ENCODE measurements at places on chromosomes 16 and 17.

DNA sequence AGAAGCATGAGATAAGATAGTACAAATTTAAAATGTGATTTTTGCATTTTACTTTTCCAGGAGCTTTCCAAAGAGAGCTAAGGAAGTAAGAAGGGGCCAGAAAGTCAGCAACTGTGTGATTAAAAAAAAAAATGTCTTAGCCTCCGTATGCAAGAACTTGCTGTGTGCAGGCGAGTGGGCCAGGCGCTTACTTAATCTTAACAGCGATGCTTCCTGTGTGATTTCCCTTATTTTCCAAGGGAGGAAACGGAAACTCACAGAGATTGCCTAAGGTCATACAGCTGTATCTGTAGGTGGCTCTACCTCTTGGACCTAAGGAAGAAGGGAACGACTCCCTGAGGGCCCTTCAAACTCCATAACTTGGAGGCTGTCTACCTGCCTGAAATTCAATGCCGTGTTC is 11.1 kb downstream of the HS3ST3B1 start:
- DNase-seq: no peak

DNA sequence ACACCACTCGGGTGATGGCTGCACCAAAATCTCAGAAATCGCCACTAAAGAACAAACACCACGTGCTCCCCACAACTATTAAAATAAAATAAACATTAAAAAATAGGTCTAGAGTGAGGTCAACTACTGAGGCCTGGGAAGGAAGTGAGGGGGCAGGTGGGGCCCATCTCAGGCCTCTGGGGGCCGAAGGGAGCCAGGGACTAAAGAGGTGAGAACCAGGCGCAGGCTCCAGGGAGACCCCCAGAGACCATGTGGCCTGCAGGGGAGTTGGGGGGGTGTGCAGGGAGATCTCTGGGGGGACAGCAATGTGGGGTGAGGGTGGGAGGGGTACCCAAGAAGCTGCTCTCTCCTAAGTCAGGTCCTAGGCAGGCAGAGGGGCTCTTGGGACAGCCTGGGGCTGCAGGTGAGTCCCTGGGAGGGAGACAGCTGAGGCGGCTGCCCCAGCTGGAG is 111.3 kb upstream of the SMURF2 start:
- DNase-seq: no peak

DNA sequence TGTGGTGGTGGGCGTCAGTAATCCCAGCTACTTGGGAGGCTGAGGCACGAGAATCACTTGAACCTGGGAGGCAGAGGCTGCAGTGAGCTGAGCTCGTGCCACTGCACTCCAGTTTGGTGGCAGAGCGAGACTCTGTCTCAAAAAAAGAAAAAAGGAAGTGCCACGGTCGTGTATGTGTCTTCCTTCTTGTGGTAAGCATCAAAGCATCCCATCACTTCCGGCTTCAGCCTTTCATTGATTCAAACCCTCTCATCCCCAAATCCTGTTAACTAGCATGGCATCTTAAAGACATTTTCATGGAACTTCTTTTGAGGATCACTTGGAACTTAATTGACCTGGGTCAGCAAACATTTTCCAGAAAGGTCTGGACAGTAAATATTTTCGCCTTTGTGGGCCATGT is 126.2 kb downstream of the CPPED1 start:
- no peak for DNase-seq

GRCh38 chr17:3870871-3871306 is 22.0 kb downstream of the CAMKK1 start:
- no peak for DNase-seq

DNA sequence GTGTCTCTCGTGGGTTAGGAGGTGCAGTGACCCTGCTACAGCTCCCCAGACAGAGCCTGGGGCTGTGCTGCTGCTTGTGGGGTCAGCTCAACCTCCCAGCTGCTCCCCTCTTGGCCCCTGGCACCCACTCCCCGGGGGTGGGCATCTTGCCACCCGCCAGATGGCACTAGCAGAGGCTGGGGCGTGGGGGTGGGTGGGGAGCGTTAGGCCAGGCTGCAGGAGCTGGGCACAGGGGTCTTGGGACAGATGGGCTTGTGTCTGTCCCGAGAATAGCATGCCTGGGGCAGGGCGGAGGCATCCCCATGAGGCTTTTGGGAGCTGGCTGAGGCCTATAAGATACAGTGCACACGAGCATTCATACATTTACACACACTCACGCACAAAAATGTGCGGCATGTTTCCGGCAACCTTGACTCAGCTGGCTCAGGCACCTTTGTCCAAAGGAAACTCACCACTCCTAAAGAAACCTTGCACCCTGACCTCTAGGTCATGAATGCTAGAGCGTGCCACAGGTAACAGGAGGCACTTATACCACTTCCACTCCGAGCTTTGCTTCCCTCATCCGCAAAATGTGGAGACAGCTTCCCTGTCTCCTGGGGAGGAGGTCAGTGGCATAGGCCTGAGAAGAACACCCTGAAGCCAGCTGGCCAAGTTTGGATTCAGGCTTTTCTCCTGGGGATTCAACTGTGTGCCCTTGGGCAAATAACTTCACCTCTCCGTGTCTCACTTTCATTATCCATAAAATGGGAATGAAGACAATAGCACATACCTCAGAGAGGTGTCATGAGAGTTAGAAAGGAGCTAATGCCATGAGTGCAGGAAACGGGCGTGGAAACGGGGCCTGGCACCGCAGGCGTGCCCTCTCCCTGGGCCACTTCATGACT is 78.9 kb upstream of the LHX1 start:
- DNase-seq: no peak

- DNase-seq: no peak
Measured at GRCh38 chr17:9958586-9959281, 53.7 kb upstream of the RCVRN start.

DNA sequence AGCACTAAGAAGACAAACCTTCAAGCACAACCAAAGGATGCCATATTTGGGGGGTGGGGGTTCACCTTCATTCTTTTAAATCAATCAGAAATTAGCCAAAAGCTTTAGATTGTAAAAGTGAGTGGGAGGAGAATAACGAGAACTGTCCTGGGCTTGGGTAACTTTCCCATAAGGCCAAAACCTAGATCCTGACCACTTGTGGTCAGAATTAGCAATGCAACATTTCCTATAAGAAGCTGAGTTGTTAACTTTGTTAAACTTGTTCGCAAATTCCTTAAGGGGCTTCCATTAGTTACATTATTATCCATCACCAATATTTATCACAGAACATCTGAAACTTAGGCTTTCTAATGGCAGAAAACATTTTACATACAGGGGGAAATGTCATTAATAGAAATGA is 25.1 kb downstream of the STAT5B start:
- peak; percentile 20 for DNase-seq

GRCh38 chr17:36647636-36648035 is 46.3 kb downstream of the MRM1 start:
- no peak for DNase-seq

DNA sequence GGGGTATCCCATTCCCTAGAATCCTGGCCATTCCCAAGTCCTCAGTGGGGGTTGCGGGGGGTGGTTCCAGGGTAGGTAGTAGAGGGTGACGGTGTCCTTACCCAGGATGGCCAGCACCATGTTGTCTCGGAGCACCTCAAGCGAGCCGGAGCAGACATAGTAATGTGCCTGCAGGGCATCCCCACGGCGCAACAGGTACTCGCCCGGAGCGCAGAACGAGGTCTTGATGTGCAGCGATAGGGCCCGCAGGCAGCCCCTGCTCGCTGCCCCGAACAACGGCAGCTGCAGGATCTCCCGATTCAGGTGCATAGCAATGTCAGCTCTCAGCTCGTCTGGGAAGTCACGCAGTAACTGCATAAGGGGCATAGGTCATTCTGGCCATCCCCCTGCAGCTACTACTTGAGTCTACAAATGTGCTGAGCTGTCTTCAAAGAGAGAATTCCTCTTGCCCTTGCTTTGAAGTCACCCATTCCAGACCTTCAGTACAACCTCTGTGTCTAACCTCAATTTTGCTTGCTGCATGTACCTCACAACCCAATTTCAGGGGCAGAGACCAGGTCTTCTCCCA is 11.5 kb upstream of the RAB5C start:
- no peak for DNase-seq

DNA sequence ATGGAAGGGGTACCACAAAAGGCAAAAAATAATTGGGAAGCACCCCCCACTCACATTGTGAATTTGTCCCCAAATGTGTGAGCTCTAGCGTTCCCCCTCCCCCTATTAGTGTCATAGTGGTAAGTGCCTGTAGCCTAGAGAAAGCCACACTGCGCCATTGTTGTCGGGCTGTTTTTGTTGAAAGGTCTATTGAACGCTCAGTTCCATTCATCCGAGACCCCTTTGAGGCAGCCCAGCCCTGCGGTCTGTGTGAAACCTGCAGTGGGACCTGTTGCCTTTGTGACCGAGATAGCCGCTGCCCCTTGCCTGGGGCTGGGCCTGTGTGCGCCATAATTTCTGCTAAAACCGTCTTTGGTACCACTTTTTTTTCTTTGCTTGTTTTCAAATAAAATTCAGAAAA is 3.0 kb downstream of the JPT2 start:
- no peak for DNase-seq

DNA sequence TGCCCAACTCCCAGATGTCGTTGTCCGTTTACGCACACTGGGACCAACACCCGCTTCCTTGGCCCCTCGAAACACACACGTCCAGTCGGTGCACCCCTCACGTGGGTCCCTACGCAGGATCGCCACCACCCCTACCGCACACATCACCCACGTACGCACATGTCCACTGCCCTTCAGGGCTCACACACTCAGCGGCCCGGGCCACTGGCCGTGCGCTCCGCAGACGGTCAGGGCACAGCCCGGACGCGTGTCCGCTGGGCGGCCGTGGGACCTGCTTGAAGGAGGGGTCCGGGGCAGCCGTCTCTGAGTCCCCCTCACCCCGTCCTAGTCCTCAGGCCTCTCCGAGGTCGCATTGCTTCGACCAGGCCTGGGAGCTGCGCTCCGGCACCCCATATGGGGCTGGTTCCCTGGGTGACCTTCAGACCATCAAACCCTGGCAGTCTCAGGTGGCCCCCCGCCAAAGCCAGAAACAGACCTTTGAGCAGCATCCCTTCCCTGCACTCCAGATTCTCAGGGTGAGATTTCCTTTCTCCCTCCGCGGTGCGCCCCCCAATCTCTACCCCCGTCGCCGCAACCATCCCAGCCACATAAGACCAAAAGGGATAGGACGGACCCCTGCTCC is 914 bp upstream of the GPRC5B start:
- no peak for DNase-seq

GRCh38 chr16:78462288-78463208 is 363.1 kb downstream of the WWOX start:
- DNase-seq: no peak

DNA sequence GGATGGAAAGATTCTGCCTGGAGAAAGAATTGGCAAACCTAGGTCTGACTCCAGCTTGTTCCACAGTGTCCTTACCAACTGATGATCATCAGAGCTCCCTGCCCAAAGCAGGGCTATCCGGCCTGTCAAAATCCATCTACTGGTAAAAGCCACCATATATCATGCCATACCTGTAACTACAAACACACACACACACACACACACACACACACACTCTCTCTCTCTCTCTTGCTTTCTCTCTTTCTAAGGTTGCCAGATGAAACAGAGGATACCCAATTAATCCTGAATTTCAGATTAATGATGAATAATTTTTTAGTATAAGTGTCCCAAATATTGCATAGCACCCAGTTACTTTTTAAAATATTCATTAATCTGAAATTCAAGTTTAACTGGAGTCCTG is 1.5 kb upstream of the MMP28 start:
- DNase-seq: no peak

DNA sequence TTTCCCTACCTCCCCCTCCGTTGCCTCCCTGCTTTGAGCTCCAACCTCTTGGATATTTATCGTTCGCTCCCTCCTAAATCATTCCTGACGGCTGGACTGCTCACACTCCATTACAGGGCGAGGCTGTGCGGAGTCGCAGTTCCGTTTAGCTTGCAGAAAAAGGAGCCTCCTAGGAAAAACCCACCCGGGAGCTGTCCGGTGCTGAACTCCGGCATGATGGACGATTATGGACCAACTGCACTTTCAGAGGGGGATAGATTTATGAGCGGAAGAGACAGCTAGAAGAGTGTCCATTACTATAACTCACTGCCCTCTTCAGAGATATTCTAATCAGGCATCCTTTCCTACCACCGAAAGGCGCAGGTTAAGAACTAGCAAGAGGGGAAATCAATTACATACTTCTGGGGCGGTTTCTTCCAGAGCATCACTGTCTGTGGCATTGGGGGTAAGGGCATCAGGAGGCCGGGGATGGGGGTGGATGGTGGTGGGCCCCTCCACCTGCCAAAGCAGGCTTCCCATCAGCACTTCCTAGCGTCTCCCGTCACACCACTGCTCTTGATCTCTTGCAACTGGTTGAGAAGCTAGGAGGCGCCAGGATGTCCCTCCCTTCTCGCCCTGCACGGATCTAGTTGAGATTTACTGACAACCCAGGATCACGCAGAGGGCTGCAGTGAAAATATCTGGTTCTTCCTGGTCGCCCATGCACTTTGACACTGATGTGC is 251.2 kb downstream of the ENGASE start:
- DNase-seq: peak; percentile 18

DNA sequence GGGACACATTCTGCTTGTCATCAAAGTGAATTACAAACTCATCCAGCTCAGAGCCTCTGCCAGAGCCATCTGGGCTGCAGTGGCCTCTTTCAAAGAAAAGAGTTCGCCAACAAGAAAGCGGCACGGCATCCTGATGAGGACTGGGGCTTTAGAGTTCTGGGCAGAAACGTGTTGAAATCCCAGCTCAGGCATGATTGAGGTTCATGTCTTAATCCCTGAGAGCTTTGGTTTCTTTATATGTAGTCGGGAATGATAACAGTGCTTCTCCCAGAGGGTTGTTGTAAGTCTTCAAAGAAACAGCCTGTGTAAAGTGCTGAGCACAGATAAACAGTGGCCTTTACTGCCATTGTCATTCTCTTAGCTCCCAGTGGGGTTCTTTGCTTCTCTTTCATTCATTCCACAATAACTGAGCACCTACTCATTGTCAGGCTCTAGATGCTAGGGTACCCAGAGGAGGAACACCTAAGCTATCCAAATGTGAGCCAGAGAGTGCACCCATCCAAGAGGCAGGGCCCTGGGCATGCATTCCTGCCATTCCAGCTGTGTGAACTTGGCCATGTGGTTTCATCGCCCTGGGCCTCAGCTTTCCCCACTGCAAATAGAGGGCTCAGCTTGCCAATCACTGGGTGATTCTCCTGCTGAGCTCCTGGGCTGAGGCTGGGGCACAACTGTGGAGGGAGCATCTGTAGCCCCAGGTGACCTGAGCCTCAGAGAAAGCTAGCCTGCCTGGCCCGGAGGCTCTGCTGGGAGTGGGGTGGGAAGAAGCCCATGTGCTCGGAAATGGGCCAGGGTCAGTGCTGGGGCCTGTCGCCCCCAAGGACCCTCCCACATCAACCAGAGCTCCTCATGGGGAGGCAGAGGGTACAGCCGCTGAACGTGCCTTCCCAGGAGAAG is 38.3 kb upstream of the CRHR1 start:
- no peak for DNase-seq

Data from COLO829 (cell line).